ENCODE measurements at places on chromosomes 12 and 14.

DNA sequence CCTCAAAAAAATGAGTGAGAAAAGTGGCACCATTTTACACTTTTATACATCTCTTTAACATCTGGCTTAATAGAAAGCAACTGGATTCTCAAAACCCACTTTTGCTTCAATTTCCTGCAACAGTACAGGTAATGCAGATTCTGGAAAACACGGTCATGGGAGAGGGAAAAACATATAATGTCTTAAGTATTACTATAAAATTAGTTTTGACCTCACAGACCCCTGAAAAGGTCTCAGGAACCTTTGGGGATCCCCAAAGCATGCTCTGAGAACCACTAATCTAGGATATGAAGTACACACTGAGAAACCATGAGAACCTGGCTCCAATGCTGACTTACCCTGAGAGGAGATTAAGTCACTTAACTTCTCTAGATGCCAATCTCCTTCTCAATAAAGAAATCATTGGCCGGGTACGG lies 64.7 kb downstream of the PPP2R5E start:
- DNase-seq, result peak; percentile 6

DNA sequence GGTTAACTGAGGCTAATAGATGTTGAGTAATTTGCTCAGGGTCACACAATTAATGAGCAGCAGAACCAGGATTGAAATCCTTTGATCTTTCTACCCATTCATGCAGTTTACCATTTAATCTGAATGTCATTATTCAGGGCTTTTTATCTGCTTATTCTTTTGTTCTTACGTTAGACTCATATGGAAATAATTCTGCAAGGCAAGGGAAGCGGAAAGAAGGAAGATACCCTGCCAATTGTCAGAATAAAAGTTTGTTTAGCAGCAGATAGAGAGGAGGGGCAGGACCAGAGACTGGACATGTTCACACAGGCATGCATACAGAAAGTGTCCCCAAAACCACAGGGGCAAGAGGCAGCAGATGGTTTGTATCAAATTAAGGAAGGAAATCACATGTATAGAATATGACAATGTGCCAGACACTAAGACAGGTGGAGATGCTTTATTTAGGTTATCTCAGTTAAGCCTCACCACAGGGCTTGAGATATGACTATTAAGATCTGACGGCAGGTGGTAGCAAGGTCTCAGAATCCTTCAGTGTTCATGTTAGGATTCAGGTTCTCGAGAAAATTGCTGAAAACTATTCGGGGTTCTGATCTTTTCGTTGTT lies 29.8 kb downstream of the BRMS1L start:
- DNase-seq, result no peak

GRCh38 chr14:81408595-81408994 lies 8.5 kb upstream of the STON2 start:
- no peak for DNase-seq

DNA sequence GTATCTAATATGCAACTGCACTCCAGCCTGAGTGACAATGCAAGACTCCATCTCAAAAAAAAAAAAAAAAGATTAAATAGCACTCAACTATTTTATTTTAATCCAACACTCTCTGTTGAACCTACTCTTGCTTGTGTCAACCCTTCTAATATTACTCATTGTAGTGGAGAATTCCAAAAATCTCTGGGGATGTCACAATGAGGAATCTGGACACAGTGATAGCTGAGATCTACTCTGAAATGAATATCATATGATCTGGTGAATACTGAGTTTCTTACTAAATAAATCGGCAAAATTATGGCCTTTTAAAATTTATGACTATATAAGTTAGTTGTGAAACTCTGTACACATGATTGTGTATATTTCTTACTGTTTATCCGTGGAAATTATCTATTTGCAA lies 418.2 kb downstream of the BCAT1 start:
- DNase-seq, result no peak

GRCh38 chr14:54353694-54354093 lies 43.1 kb upstream of the CDKN3 start:
- DNase-seq, result no peak

DNA sequence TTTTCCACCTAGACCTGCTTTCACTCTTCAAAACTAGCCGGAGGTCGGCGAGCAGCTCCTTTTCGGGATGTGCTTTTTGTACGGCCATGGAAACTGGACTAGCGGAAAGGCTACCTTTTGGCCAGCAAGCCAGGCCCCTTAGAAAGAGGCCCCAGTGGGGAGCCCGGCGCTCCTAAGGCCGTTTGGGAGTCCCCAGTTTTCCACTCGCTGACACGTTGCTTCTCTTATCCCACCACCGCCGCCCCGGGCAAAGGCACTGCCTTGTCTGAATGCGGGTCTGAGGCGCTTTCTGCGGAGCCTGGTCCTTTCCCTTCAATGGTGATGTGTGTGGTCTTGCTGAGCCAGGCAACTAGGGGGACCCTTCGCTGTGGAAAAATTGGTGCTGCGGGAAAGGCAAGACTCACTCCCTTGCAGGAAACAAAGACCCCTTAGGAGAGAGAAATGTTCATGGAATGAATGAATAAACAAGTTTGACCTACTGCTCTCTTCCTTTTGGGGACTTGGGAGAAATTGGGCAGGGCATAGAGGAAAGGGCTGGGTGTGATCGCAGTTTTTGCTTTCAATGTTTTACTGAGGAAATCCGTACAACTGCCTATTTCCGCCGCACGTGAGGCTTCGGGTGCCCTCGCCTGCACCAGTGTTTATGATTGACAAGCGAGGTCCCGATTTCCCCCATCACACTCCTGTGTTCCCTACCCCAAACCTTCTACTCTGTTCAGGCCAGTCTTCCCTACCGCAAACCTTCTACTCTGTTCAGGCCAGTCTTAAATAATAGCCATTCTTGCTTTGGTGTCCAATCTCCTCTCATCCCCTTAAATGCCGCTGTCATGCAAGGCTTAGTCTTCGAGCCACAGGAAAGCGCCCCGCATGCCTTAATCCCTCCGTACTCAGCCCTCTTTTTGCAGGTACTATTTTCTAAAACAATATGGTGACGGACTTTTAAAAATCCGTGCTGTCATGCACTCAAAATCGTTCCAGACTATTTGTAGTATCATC lies 1.0 kb upstream of the SLC38A2 start:
- DNase-seq, result no peak

- no peak for DNase-seq
These were observed 4.1 kb downstream of the BDKRB2 start for GRCh38 chr14:96208739-96209138.

GRCh38 chr12:56521590-56522371 lies at the start of gene RBMS2:
RBMS2 (plus strand) TSS chr12:56521820; CDS start chr12:56522024, 204 bp downstream.
- no peak for DNase-seq

- DNase-seq, result no peak
These were observed 77.8 kb downstream of the FERMT2 start for GRCh38 chr14:52873065-52873464.

- peak; percentile 61 for DNase-seq
These were observed 628 bp upstream of the TSHR start for GRCh38 chr14:80954687-80955299.

GRCh38 chr12:121085069-121085468 lies 46.0 kb upstream of the OASL start:
- no peak for DNase-seq

DNA sequence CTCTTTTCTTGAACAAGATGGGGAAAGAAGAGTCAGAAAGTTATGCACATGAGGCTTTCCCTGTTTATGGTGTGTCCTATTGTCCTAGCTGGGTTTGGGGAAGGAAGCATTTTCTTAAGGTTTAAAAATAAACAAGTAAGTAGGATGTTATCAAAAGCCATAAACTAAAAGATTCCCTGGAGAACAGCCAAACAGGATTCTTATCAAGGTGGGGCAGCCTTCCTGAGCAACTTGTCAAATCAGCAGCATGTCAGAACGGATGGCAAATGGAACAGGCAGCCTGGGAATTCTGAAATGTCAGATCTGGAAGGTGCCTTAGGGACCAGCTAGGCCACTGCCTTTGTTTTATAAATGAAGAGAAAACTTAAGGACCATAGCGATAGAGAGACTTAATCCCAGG lies 152.2 kb upstream of the RGS6 start:
- no peak for DNase-seq

DNA sequence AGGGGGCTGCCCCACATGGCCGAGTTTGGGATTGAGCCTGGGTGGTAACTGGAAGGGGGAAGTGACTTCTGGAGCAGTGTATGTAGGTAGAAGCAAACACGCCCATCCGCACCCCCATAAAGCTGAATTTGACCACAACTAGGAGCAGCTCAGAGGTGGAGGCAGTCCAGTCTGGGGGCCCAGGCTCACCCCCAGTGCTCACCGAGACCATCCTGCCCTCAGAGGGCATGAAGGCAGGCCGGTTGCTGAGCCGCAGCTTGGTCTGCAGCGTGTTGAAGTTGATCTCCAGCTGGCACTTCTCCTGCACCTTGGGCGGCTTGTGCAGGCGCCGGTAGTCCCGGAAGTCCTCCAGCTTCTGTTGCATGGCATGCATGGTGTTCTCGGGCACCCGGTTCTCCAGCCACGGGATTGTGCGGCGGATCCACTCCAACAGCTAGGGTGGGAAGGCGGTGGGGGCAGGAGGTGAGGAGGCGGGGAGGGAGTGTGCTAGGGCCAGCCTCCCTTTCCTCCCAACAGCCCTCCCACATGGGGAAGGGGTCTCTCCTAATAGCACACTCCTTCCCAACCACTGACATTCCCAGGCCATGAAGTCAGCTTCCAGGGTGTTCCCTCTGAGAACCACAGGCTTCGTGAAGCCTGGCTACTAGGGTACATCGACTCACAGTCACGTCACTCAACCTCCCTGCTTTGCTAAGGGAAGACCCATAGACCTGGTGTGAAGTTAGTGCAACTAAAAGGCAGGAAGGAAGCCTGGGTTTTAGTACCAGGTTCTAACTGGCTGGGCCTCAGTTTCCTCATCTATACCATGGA lies 87.0 kb downstream of the ACTN1 start:
- DNase-seq, result no peak

- no peak for DNase-seq
These were observed 26.9 kb upstream of the GCH1 start for GRCh38 chr14:54929556-54929955.

GRCh38 chr12:123888989-123889388 lies 83.6 kb downstream of the CCDC92 start:
- no peak for DNase-seq

DNA sequence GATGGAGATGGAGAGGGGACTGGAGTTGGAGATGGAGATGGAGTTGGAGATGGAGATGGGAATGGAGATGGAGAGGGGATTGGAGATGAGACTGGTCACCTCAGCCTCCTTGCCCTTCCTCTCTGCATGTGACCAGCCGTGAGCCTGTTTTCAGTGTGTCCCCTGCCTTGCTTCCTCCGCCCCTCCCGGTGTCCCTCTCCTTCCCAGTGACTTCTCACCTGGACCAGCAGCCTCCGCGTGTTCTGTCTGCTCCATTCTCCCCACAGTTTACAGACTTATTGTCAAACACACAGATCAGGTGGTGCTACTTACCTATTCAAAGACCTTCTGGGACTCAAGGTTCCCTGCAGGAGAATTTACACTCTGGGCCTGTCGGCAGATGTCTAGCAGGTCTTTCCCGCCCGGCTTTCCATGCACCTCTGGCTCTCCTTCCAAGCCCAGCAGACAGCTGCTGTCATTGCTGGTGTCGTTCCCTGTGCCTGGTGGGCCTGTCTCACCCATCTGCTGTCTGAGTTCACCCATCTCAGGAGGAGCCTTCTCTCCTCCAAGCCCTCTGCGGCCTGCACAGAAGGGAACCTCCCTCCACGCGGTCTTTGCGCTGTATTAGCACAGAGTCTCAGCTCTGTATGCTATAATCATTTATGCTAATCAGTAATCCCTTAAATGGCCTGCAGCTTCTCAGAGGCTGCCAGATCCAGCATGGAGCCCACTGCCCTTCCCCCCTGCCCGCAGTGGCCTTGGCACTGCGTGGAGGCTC lies 62.1 kb downstream of the ADGRD1 start:
- DNase-seq, result no peak

DNA sequence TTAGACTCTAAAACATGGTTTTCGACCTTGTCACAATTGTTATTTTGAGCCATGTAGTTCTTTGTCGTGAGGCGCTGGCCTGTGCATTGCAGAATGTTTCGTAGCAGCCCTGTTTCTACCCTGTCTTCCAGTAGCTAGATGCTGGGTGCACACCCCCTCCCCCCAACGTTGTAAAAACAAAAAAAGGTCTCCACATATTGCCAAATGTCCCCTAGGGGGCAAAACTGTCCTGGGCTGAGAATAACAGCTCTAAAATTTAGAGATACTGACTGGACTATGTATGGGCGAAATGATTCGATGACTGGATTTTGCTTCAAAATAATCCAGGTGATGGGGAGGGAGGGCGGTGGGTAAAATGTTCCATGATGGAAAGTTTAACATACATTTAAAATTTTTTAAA lies 126.1 kb upstream of the FUT8 start:
- DNase-seq, result no peak

DNA sequence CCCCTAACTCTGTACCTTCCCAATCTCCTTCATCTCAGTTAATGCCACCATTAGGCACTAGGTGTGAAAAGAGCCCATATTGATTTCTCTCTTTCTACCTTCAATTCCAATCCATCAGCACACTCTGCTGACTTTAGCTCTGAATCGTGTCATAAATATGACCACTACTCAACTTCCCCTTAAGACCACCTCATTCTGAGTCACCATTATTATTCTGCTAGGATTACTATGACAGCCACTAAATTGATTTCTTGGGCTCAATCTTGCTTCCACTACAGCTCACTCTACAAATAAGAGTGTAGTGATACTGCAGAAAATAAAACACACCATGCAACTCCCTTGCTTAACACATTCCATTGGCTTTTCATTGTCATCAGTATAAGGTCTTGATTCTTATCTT lies 1449.0 kb upstream of the FLRT2 start:
- DNase-seq, result no peak

DNA sequence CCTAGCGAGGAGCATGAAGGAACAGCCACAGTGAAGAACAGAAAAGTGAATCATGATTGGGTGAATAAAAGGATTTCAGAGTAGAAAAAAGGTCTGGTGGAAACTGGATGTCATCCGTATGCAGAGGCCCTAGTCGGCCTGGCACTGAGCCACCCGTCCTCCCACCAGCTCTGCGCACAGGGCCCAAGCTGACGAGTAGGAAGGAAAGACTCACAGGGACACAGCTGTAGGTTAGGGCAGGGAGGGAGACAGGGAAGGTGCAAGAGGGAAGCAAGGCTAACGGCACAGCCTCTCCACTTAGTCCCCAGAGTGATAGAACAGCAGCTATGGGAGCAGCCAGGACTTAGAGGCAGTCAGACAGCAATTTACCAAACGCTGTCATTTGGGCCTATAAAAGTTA lies 112.6 kb downstream of the KCNK10 start:
- DNase-seq, result no peak

GRCh38 chr14:64760146-64760755 lies 56.0 kb downstream of the PLEKHG3 start:
- DNase-seq, result peak; percentile 60

GRCh38 chr12:22126758-22127157 lies 80.7 kb downstream of the CMAS start:
- no peak for DNase-seq

DNA sequence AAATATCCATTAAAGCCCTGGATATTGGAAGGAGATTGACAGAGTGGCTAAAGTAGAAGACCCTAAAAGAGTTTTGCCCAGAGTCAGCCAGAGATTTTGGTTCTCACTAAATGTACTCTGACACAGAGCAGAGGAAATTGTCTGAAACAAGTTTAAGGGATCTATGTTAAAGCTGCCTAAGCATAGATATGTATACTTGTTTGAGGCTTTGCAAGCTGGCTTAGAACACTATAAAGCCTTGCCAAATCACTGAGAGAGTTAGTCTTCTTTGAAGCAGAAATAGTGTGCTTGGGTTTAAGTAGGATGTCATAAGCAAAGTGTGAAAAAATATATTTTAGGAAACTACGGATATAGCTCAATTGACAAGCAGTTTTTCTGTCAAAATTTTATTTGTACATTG lies 653.5 kb downstream of the FSCB start:
- DNase-seq, result no peak
